ENCODE measurements at places on chromosomes 4 and X.
A peak's percentile ranks its signal among the peaks of the same experiment; 100 is the strongest.

GRCh38 chrX:153688506-153688905 is 780 bp downstream of the SLC6A8 start:
- no peak for DNase-seq

- DNase-seq, result no peak
Measured at GRCh38 chr4:110289601-110290100, 91.2 kb upstream of the ELOVL6 start.

DNA sequence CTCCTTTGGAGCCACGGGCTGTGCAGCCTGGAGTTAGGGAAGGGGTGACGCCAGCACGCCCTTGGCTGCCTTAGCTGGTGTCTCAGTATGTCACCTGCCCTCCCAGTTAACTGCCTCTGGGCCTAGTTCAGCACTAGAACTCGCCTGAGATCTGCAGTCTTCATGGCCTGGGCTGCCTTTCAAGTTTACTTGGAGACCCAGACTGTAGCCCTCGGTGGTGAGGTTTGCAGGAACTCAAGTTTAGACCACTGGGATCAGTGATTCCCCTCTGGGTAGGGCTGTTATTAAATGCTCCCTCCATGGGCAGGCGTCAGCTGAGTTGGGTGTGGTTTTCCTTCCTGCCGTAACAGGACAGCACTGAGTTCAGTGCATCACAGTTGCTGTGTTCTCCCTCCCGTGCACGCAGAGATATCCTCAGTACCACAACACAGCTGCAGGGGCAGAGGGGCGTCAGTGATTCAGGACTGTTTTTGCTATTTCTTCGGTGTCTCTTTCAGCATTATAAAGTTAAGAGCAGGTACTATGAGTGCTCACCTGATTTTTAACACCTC is 30.5 kb downstream of the PLAC8 start:
- DNase-seq, result peak; percentile 34

- DNase-seq, result no peak
Measured at GRCh38 chr4:99759346-99759984, 57.2 kb upstream of the DAPP1 start.

- no peak for DNase-seq
Measured at GRCh38 chrX:71629467-71629866, 11.2 kb upstream of the CXCR3 start.

DNA sequence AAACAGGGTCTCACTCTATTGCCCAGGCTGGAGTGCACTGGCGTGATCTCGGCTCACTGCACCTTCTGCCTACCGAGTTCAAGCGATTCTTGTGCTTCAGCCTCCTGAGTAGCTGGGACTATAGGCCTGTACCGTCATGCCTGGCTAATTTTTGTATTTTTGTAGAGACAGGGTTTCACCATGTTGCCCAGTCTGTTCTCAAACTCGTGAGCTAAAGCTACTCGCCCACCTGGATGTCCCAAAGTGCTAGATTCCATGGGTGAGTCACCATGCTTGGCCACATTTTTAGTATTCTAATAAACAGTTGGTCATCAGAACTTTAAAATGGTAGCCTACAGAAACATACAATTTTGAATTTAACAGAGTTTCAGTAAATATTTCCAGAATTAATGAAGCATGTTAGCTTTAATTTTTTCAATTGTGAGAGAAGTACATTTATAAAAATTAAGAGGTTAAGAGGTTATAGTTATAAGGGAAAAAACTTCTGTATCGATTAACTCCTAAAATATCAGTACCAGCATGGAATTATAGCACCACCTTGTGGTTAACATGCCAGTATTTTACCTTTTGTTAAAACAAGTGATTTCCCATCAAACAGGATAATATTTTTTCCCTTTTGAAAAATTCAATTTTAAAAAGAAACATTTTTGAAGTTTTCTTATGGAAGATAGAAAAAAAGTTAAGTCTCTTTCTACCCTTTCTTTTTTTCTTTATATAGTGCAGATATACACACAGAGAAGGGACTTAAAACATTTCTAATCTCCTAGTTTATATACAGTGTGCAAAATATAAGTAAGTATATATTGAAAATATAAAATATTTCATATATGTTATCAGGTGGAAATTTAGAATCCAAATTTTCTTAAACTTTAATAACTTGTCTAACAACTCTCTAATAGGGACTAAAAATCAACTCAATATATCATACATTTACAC is 35.4 kb downstream of the CEP44 start:
- no peak for DNase-seq

- no peak for DNase-seq
Measured at GRCh38 chrX:55159551-55159950, 60.6 kb upstream of the PAGE5 start.

- no peak for DNase-seq
Measured at GRCh38 chr4:181966104-181966551, 277.1 kb upstream of the TENM3 start.

GRCh38 chr4:89837993-89838390 is 1.0 kb upstream of the SNCA start:
- no peak for DNase-seq

GRCh38 chr4:109184491-109184961 is 117.9 kb downstream of the COL25A1 start:
- DNase-seq, result no peak

DNA sequence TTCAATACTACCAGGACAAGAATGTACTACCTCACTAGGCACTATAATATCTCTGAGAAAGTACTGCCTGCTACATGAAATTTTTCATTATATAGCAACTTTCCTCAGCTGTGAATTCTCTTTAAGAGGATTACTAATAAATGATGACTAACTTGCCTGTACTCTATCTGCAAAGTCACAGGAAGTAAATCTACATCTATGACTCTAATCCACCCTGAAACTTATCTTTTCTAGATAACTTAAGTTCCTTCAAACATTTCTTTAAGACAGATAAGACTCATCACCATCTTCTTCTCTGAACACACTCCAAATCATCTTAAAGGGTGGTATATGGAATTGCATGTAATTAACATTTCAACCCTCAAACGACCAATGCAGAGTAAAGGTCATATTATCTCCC is 28.8 kb downstream of the RPS6KA3 start:
- no peak for DNase-seq

DNA sequence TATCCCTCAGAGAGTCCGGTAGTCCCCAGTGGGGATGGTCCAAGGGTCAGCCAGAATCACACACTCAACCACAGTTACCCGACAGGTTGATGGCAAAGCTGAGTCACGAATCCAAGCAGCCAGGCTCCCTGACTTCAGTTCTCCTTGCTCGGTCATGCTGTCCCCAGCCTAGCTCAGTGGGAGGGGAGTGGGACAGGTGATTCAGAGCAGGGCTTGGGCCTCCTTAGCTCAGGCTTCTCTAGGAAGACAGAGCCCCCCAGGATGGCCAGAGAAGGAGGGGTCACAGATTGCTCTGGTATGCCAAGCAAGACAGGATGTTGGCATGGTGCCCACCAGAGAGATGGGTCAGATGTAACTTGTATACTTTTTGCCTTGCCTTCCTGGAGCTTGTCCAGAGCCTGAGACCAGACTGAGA is 66.5 kb downstream of the EFNB1 start:
- no peak for DNase-seq

- DNase-seq, result no peak
Measured at GRCh38 chrX:69285401-69285877, 120.2 kb upstream of the PJA1 start.

DNA sequence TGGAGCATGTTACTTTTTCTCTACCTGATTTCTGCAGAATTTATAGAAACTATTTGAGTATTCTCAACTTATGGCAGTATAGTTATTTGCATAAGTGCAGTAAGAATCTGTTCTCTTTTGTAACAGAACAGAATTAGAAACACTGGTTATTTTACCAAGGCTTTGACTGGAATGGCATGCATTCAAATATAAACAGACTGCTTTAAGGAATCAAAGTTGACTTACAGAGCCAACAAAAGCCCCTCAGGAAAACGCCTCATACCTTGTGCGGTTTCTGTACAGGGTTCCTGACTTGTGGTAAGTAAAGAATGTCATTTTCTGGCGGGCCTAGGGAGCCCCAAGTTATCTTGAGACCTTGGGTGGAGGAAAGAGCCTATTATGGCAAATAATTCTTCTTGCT is 97.1 kb downstream of the GPR143 start:
- DNase-seq, result no peak

DNA sequence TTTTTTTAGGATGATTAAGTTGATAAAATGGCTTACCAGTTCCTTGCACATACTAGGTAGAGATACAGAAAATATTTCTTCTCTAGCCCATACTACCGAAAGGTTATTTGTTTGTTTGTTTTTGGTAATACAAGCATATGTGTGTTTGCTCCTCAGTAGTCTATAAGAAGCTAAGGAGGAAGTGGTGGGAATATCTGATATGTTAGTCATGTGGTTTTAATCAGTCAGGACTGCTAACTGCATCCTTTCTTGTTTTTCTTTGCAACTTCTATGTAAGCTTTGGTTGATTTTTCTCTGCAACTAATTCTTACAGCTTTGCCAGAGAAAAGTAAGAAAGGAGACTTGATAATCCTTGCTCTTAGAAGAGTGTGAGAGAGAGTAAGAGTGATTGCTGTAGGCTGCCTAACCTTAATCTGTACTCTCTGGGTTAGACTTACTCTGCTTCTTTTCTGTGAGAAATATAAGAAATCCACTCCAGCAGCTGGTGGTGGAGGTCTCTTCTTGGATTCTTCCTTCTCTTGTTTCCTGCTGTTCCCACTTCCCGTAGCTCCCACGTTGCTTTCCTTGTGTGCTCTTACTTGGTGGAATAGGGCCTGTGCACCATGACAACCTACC is 28.3 kb downstream of the SEPTIN11 start:
- DNase-seq, result no peak

GRCh38 chr4:26032142-26032541 is 118.1 kb downstream of the SMIM20 start:
- DNase-seq, result no peak

DNA sequence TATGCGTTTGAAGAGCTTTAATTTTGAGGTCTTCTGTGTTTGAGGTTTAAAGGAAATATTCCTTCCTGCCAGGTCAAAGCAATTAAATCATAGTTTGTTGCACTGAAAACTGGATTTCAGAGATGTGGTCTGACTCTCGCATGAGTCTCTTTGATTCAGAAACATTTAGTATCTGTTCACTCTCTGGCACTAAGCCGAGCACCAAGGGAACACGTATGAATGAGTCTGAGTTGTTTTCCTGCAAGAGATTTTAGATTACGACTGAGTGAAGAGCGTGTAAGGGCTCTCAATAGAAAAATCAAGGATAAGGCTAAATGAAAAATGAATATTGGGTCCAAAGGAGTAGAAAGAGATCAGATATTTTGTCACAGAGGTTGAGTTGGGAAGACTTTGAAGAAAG is 875.4 kb upstream of the PRKX start:
- DNase-seq, result no peak

DNA sequence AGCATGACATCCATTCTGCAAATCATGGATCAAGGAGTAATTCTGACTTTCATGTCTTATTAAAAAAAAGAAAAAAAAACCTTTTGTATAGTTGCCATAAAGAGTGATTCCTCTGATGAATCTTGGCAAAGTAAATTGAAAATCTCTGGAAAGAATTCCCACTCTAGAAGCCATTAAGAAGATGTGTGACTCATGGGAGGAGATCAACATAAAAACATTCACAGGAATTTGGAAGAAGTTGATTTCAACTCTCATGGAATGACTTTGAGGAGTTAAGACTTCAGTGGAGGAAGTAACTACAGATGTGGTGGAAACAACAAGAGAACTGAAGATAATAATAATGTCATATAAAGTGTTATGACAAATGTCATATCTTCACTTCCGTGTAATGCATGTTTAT is 204.2 kb downstream of the PABPC4L start:
- DNase-seq, result no peak

- no peak for DNase-seq
Measured at GRCh38 chr4:27043200-27043599, 182.6 kb downstream of the STIM2 start.

- DNase-seq, result no peak
Measured at GRCh38 chr4:24042094-24042493, 152.2 kb upstream of the PPARGC1A start.

- DNase-seq, result no peak
Measured at GRCh38 chr4:185958094-185958747, 110.7 kb upstream of the TLR3 start.

GRCh38 chr4:139958739-139959098 is 195.3 kb downstream of the MAML3 start:
- DNase-seq, result no peak

- DNase-seq, result no peak
Measured at GRCh38 chr4:95167805-95168204, 381.0 kb downstream of the UNC5C start.

- peak; percentile 5 for DNase-seq
Measured at GRCh38 chrX:150362599-150363481, at the start of gene MAMLD1. TSS of gene MAMLD1 (plus strand) at chrX:150363317. CDS start at chrX:150445517, 82,200 bp downstream.

DNA sequence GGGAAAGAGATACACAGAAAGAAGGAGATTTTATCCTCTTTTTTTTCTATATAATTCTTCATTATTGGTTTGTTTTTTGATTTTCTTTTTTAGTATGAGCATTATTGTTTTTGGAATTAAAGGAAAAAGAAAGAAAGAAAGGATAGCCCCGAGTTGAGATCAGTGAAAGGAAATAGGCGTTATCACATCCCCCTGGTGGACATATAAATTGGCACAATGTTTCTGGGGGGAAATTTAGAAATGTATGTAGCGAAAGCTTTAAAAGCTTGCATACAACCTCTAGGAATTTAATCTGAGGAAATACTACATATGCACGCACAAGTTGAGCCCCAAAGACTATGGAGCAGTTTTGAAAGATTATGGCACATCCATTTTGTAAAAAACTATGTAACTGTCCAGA is 226.3 kb upstream of the LDB2 start:
- DNase-seq, result no peak

GRCh38 chr4:52106660-52107059 is 55.6 kb downstream of the SPATA18 start:
- DNase-seq, result no peak

DNA sequence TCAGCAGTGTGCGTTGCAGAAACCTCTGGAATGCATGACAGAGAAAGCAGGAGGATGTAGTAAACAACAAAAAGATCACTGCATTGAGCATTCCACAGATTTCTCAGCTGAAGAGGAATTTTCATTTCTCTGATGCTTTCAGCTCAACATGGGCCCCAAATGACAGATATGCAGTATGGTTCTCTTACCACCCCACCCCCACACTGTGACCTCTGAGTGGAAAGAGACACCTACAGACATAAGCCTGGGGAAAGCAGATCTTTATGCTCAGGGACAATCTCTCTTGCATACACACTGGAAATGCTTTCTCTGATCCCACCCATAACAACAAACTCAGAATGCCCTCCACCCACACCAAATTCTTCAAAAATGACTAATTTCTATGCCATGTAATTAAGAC is 983.7 kb upstream of the LCORL start:
- no peak for DNase-seq

- DNase-seq, result no peak
Measured at GRCh38 chrX:19836337-19836736, 51.1 kb downstream of the SH3KBP1 start.

DNA sequence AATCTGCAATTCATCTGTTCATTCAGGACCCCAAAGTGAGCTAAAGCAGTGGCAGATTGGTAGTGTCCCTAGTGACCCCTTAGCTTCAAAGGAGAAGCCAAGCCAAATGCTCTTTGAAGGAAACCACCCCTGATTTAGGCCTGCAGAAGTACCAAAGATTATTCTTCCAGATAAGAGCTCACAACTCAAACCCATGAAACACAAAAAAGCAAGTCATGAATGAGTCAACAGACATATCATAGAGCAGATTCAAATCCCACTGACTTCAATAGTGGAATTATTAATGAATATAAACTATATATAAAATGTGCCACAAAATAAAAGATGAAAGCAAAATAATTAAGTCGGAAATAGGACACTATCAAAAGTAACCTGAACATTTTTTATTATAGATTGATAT is 197.6 kb downstream of the SCFD2 start:
- DNase-seq, result no peak

GRCh38 chrX:105765691-105766090 is 56.6 kb upstream of the NRK start:
- no peak for DNase-seq

- no peak for DNase-seq
Measured at GRCh38 chr4:143313521-143313920, 23.2 kb upstream of the GAB1 start.

Measured in activated naive CD4-positive, alpha-beta T cell (primary cell).